ENCODE measurements at places on chromosomes 1 and 21.

DNA sequence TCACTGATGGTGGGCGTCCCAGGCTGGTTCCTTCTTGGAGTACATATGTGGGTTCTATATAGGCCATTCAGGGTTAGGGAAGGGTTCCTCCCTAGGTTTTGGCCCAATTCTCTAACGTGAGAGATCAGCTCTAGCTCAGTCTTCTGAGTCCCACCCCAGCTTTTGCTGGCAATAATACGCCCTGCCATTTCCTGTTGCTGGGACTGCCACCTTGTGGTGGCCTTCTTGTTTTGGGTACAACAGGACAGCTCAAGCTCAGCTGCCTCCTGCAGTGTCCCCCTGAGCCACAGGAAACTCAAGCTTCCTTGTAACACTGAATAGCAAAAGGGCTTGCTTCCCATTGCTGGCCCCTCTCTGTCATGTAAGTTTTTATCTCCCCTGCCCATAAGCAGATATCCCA is 77.8 kb downstream of the BACH1 start:
- no peak for DNase-seq

- no peak for DNase-seq
These were observed 36.2 kb downstream of the UMODL1 start for GRCh38 chr21:42107177-42107880.

DNA sequence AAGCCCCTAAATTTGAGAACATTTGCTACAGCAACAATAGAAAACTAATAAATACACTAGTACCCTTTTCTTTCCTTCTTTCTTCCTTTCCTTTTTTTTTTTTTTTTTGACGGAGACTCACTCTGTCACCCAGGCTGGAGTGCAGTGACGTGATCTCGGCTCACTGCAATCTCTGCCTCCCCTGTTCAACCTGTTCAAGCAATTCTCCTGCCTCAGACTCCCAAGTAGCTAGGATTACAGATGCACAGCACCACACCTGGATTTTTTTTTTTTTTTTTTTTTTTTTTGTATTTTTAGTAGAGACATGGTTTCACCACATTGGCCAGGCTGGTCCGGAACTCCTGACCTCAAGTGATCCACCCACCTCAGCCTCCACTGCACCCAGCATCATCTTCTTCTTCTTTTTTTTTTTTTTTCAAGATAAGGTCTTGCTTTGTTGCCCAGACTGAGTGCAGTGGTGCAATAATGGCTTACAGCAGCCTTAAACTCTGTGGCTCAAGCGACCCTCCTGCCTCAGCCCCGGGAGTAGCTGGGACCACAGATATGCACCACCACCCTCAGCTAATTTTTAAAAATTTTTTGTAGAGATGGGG is 19.6 kb upstream of the CBR3 start:
- no peak for DNase-seq

GRCh38 chr21:15293240-15293639 is 228.4 kb upstream of the NRIP1 start:
- no peak for DNase-seq

DNA sequence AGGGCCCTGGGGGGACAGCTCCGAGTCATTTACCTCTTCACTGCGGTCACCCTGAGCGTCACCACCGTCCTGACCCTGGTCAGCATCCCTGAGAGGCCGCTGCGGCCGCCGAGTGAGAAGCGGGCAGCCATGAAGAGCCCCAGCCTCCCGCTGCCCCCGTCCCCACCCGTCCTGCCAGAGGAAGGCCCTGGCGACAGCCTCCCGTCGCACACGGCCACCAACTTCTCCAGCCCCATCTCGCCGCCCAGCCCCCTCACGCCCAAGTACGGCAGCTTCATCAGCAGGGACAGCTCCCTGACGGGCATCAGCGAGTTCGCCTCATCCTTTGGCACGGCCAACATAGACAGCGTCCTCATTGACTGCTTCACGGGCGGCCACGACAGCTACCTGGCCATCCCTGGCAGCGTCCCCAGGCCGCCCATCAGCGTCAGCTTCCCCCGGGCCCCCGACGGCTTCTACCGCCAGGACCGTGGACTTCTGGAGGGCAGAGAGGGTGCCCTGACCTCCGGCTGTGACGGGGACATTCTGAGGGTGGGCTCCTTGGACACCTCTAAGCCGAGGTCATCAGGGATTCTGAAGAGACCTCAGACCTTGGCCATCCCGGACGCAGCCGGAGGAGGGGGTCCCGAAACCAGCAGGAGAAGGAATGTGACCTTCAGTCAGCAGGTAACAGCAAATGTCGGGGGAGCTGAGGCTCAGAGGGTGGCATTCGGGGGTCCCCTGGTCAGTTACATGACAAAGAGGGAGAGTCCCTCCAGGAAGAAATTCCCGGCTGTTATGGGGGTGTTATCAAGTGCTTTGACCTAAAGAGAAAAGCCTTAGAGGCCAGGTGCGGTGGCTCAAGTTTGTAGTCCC is 12.6 kb downstream of the SLC45A1 start:
- DNase-seq = no peak

- no peak for DNase-seq
These were observed 128.6 kb upstream of the COL6A1 start for GRCh38 chr21:45852886-45853400.
